ENCODE measurements at places on chromosomes 16 and 17.

- peak; percentile 47 for DNase-seq
Measured at GRCh38 chr16:80518436-80518835, 22.4 kb upstream of the DYNLRB2 start.

DNA sequence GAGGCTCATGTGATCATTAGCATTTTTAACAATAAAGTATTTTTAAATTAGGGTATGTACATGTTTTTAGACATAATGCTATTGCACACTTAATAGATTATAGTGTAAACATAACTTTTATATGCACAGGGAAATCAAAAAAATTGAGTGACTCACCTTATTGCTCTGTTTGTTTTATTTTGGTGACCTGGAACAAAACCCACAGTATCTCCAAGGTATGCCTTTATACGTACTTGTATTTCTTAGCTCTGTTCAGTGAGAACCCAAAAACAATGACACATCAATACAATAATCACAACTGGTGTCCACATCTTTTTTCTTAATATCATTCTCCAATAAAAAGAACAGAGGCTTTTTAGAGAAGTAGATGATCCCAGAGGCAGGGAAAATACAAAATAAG, 112.2 kb downstream of the CYB561 start:
- no peak for DNase-seq

DNA sequence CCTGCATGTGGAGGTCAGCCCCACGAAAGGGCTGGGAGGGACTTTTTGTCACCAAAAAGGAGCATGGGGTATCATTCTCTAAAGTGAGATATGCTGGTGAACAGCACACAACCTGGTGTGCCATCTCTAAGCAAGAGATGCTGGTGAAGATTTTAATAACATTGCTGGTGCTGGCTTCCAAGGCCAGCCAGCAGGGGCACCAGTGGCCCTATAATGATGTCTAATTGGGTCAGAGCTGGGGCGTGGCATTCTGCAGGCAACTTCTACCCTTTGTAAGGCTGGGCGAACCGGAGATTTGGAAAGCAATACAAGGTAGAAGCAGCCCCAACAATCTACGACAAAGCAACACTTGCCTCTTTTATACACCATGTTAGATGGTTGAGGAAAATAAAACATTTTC, 16.8 kb downstream of the SDR42E1 start:
- no peak for DNase-seq

- no peak for DNase-seq
Measured at GRCh38 chr16:50282010-50282538, 15.7 kb downstream of the ADCY7 start.

- no peak for DNase-seq
Measured at GRCh38 chr16:11705311-11706025, 37.2 kb downstream of the TXNDC11 start.

DNA sequence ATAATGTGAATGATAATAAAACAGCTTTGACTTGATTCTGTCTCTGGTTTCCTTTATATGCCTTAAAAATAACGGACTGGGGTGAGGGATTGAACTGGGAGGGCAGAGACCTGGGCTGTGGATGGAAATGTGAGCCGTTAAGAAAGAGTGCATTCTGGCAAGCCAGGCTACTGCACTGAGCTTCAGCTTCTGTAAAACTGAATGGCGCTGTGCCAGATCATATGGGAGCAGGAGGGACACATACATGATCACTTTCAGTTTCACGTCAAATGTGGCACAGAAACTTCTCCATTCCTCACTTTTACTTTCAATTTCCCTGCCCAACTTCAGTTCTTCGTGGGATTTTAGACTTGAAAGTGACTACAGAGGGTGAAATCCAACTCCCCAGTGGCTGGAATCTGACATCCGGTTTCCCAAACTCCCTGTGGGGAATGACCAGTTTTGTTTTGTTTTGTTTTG, 1.1 kb downstream of the MT2A start:
- DNase-seq, result no peak

GRCh38 chr17:69743091-69743490, 328.6 kb downstream of the MAP2K6 start:
- no peak for DNase-seq

GRCh38 chr16:73418051-73418450, 370.1 kb upstream of the ZFHX3 start:
- DNase-seq, result no peak

DNA sequence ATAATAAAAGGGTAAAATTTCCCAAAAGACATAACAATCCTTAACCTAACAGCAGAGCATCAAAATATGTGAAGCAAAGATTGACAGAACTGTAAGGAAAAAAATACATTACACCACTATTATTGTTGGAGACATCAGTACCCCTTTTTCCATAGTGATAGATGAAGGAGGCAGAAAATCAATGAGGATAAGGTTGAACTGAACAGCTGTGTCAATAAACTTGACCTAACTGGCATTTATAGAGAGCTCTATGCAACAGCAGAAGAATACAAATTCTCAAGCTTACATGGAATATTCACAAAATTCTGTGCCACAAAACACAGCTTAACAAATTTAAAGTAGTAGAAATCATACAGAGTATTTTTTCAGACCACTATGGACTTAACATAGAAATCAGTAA, 195.0 kb upstream of the ELAC2 start:
- DNase-seq, result no peak

- DNase-seq, result no peak
Measured at GRCh38 chr17:68600067-68600930, 868 bp downstream of the FAM20A start.

- no peak for DNase-seq
Measured at GRCh38 chr17:2058586-2059546, 4.0 kb downstream of the HIC1 start.

- no peak for DNase-seq
Measured at GRCh38 chr17:42313773-42314566, 25.7 kb downstream of the STAT5A start.

DNA sequence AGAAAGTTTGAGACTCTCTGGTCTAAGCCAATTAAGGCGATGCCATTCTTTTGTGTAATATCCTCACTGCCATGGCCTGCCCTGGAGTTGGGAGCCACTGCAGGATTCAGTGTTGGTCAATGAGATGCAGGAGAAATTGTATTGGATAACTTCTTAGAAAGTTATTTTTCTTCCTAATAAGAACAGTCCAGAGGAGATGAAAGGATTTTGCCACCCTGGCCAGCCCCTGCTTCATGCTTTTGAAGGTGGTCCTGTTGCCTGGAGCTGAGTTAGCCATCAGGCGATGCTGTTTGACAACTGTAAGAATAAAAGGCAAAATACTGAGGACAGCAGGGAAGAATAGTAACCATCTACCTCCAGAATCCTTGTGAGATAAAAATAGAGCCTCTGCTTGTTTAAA, 35.4 kb upstream of the CNTNAP4 start:
- no peak for DNase-seq

DNA sequence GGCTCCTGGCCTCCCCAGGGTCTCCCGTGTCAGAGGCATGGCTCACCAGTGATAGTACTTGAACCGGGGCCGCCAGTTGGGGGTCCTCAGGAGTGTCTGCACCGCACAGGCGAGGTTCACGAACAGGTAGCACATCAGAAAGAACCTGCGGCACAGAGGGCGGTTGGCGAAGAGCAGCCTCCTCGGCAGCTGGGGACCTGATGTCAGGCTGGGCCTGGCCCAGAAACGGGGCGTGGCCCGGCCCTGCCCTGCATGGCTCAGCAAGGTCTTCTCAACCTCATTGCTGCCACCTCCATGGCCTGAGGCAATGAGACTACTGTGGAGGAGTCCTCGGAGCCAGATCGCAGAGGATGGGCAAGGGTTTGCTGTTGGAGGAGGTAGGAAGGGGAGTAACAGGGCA, 4.1 kb upstream of the LCAT start:
- no peak for DNase-seq

GRCh38 chr17:17770632-17771044, 66.1 kb downstream of the SREBF1 start:
- DNase-seq, result no peak

- DNase-seq, result no peak
Measured at GRCh38 chr16:72615856-72616255, 432.1 kb downstream of the ZFHX3 start.

DNA sequence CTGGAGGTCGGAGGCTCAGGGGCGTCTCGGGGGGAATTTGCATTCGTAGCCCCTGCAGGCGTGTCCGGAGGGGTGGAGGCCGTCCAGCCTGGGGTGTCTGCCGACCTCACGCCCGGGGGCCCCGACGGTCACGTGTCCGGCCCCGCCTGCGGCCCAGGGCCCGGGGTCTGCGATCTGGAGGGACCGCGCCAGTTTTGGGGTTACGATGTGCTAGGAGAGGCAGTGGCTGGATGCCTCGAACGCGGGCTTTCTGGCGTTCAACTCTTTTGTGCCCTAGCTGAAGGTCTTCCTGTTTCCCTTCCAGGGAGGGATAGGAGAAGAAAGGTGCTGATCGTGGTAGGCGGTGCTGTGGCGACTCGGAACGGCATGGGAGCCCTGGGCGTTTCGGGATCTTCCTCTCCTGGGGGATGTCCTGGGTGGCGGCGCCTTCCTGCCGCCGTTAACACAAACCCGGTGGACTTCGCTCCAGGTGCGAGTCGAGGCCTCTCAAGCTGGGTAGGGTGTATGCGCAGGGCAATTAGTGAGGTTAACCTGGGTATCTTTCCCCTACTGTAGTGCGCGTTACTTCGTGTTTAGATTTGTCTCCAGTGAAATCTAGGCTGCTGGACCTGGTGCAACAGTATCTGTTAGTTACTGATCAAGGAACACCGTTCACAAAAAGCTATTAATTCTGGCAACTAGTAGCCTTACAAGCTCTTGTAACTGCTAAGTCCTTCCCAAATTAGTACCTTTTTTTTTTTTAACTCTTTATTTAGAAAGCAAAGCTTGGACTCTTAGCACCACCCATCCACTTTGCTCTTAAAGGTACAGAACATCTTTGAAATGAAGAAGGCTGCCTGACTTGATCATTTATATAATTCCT, 1.3 kb downstream of the AKAP1 start:
- DNase-seq, result no peak

DNA sequence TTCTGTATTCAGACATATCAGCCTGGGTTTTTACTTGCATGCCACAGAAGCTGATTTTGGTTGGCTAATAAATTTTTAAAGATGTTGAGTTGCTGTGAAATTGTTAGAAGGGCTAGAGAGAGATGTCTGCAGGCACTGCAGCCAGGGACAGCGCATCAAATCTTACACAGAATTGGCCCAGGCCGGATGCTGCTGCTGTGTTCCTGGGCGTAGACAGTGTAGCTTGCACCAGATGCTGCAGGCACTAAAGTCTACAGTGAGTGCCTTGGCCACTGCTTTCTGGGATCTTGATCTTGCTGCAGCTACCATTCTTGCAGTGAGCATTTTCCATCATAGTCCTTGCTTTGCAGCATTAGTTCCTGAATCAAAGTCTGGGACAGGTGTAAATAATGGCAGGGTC, 169.9 kb downstream of the SPECC1 start:
- DNase-seq, result no peak

GRCh38 chr17:80503031-80503430, 26.6 kb upstream of the NPTX1 start:
- no peak for DNase-seq

DNA sequence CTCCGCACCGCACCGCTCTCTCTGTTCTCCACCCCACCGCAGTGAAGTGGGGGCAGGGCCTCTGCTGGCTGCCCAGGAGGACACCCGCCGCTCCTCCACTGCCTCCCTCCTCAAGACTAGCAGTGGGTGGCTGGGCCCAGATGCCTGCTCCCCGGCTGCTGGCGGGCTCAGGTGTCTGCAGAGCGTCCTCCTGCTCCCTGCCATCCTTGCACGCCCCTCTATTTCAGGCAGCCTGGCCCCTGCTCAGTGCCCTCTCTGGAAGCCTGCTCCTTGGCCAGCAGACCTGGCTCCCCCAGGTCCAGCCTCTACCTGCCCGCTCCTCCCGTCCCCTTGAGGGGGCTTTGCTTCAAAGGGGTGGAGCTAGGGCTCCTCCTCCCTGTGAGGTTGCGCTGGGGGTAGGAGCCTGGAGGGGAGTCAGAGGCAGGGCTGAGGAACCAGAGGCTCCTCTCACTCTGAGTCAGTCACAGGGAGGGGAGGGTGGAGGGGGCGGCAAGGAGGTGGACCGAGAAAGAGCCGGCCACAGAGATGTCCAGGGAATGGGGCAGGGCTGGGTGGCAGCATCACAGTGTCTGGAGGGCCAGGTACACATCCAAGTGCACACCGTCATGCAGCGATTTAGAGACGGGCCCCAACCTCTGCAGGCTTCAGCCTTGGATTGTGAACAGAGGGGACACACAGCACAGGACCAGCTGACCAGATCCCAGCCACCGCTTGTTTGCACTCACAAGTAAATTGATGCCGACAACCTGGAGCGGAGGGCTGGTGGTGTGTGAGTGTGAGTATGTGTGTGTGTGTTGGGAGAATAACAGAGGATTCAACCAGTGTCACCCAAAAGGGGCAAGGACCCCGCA, 9.8 kb upstream of the TMEM92 start:
- no peak for DNase-seq

- no peak for DNase-seq
Measured at GRCh38 chr16:75389096-75389690, 44.1 kb downstream of the CFDP1 start.

- peak; percentile 73 for DNase-seq
Measured at GRCh38 chr17:83083368-83084201, 4.2 kb downstream of the METRNL start.

DNA sequence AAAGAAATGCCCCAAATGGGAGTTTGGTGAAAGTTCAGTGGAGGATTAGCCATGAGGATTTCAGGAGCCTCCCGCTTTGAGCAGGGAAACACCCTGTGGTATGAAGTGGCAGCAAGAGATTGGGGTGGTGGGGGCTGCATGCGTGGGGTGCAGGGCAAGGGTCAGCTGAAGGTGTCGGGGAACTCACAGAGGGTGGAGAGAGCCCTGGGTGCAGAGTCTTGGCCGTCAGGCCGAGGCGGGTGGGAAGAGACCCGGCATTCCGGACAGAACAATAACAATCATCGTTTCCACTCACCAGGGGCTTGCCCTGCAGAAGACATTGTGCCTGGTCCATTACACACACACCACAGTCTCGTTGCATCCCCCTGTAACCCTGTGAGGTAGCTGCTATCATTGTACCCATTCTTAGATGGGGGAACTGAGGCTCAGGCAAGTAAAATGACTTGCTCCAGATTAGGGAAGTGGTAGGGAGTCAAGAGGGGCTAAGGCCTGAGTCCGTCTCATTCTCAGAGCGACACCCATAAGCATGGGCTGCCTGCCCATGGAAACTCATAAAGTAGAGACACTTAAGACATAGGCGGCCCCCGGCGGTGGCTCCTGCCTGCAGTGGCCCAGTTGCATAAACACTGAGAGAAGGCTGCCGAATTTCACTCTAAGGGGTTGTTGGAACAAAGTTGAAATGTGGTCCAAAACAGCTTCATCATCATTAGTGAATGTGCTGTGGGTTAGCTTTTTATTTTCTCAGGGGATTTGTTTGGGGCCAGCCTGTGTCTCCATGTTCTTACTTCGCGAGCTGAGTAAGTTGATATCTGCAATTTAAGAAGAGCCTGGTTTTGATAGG, 93.3 kb downstream of the CMIP start:
- no peak for DNase-seq
